ENCODE measurements at places on chromosomes 5 and 9. TPM values are rescaled to one million over a fixed set of nuclear protein-coding genes. Genes with fewer than 3 reads are reported as not detected.

The NELFB gene
- 20.9 TPM for total RNA-seq

The PTPRD gene
- 0.52 TPM for total RNA-seq

The MLANA gene
- 0.10 TPM for total RNA-seq

The NIPSNAP3A gene
- total RNA-seq: 21.6 TPM

The TRIM32 gene
- 3.1 TPM for total RNA-seq

The EPB41L4A gene
- 3.4 TPM for total RNA-seq

The ERAP2 gene
- total RNA-seq: 77.3 TPM

The IFNA16 gene
- not detected for total RNA-seq

The FRRS1L gene
- total RNA-seq: under 0.01 TPM

The THOC3 gene
- total RNA-seq: 39.0 TPM

The GRXCR2 gene
- not detected for total RNA-seq

All from mononuclear cell (primary cell).